ENCODE measurements at places on chromosomes 6 and 20.

- DNase-seq, result no peak
These were observed 7.2 kb downstream of the NHSL1 start for GRCh38 chr6:138492113-138492512.

DNA sequence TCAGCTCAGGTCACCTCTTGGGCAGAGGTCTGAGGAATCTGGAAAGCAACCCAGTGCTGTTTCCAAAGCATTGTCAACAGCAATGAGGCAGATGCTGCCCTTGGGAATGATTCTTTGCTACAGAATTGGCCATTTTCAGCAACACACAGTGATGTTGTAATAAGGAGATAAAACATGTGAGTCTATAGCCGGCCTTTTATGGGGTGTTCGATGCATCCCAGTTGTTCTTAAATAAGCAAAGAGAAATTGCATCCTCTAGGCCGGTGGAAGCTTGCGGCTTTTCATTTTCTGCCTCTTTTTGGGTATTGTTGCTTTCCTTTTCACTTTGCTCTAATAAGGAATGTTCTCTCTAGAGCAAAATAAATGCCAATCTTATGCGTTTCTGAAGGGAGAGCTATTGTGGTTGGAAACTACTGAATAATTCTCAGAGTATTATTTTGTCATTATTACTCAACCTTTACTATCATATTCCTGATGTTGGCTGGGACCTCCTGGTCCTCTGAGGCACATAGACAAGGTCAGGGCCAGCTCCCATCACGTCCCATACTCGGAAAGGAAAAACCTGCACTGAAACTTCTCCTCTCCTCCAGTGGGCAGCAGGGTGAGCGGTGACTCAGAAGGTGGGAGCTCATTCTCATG lies 214.2 kb downstream of the CDH26 start:
- DNase-seq, result no peak

GRCh38 chr20:2032168-2032567 lies 38.3 kb upstream of the PDYN start:
- DNase-seq, result no peak

DNA sequence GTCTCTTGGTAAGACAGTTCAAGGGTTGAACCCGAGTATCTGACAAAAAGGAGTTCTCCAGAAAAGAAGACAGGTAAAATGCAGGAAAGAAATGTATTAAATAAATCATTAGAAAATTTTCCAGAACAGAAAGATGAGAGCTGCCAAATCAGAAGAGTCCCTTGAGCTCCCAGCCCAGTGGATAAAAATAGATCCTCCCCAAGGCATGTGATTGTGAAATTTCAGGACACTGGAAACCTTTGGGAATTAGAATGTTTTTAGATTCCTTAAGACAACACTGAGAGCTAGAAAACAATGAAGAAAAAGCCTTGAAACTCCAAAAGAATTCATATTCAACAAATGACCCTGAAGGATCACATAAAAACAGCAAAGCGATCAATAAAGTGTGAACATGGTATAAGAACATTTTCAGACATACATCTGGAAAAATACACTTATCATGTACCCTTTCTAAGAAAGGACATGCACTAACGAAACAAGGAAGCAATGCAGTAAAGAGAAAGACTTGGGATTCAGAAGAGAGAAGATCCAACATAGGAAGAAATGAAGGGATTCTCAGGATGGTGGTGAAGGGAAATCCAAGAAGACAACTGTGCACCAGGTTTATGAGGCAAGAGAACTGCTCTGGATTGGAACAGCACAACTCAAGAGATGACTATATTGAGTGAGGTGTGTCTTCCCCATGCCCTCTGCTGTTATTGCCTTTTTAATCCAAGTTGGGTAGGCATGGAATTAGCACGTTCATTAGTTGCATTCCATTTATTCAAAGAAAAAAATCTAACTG lies 390.4 kb downstream of the SYNE1 start:
- no peak for DNase-seq

DNA sequence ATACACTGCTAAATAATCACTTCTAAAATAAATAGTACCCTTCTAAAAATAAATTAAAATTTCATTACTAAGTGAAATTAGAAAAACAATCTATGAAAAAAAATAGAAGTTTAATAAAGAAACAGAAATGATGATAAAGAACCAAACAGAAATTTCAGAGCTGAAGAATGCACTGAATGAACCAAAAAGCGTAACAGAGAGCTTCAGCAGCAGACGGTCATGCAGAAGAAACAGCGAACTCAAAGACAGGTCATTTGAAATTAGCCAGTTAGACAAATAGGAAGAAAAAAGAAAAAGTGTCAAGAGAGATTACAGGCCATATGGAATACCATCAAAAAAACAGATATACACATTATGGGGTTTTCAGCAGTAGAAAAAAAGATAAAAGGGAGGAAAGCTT lies 706.7 kb downstream of the TBC1D32 start:
- no peak for DNase-seq

GRCh38 chr20:38599410-38599882 lies 2.2 kb upstream of the ARHGAP40 start:
- no peak for DNase-seq

DNA sequence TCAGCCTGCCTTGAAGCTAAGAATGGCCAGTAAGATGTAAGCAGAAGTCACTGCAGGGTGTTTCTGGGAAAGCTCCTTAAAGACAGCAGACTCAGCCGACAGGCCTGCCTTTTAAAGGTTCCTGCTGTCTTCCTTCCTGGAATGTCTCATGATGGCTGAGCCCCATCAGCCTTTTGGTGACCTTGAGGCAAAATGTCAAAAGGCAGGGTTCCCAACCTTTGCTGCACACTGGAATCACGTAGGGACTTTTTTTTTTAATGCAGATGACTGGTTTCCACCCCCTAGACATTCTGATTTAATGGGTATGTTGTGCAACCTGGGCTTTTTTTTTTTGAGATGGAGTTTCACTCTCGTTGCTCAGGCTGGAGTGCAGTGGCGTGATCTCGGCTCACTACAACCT lies 11.6 kb downstream of the MDGA1 start:
- no peak for DNase-seq

DNA sequence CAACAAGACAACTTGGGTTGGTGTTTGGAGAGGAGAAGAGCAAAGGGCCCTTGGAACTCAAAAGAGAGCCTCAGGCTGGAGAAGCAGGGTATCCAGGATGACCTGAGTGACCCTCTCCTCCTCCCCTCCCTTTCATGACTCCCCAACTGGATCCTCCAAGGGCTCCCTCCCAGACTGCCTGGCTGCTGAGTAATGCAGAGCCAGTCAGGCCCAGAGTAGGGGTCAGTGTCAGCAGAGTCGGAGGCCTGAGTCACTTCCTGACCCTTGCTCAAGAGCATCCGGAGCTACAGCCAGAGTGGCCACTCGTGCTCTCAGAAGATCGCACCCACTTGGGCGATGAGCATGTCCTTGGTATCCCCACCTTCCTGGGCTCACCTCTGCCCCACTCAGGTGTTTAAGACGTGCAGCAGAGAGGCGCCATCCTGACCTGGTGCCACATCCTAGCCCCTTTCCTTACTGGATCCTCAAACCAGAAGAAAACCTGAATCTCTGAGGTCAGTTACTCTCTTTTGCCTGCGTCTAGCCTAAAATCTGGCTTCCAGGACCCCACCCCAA lies 2.8 kb upstream of the MAPK13 start:
- no peak for DNase-seq

- no peak for DNase-seq
These were observed 610.1 kb upstream of the ARID1B start for GRCh38 chr6:156167016-156167624.

DNA sequence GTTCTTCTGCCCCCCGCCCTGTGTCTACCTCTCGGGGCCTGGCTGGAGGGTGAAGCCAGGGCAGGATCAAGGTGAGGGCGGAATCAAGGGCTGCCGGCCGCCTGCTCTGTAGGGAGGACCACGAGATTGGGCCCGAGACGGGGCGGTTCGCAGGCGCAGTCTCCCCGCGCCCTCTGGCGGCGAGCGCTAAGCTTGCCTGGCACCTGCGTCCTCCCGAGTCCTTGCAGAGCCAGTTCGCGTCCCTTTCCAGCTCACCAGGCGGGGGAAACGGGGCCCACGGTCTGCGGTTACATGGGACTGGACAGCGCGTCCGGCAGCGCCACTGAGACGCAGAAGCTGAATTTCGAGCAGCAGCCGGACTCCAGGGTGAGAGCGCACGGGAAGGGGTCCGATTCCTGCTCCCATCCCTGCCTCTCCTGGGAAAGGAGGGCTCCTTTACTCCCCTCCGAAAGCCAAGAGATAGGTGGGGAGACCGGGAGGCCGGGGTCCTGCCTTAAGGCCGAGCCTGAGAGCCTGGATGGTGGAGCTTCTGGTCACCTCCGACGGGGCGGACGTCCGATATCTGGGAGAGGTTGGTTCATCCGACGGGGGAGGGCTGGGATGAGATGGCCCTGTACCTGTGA lies 3.6 kb upstream of the MATN4 start:
- no peak for DNase-seq

DNA sequence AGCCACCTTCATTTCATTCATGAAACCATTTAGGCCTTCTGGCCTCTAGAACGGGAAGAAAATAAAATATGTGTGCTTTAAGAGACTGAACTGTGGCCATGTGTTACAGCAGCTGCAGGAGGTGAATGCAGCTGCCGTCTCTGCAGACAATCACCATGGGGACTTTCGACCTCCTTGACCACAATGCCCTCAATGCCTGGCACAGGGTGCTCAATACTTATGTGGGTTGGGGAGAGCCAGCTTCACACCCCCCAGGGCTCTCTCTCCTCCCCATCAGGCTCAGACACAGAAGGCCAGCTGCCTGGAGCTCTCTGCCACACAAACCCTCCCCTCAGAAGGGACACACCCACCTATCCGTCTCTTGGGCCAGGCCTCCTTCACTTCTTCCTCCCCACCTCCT lies 43.5 kb downstream of the ANKRD60 start:
- DNase-seq, result no peak

DNA sequence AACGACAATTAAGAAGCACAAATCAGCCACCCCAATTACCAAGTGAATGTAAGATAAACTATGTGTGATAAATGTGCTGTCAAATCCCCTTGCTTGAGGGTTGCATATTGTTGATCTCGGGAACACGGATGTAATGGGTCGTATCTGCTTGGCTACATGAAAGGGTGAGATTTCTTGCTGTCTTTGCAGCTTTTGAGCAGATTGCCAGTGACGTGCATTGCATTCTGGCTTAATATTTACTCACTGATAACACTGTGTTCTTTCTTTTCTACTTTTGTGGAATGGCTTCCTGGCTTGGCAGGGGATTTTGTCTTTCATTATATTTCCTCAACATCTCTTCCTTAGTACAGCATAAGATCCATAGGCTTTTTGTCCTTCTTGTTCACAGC lies 10.5 kb upstream of the FAM210B start:
- no peak for DNase-seq

DNA sequence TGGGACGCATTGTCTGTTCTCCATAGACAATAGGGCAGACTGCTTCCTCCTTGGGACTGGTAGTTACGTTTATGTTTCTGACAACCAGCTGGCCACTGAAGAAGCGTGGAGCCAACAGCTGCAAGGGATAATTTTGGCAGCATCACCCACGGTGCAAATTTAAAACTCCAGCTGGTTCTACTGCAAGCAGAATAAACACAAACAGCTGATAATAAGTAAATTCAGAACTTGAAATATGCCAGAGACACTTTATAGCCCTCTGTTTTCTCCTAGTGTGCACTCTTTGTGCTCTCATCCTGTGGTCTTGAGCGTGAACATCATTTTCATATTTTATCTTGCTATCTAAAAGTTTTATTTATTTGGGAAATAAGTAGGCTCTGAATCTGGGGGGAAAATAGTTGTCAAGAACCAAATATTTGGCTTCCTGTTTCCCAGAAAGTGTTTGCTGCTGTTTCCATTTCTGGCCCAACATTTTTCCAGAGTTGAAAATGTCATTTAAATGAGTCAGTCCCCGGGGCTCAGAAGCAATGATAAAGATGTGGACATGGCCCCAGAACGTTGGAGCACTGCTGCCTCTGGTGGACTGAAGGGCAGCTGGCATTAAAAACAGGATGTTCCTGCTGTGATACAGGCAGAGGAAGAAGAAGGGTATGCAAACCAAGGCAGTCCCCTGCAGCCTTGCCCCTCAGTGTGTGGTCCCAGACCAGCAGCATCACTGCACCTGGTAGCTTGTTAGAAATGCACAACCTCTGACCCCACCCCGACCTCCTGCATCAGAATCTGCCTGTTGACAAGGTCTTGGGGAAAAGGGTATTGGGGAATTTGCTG lies 12.5 kb upstream of the THBD start:
- DNase-seq, result peak; percentile 13

DNA sequence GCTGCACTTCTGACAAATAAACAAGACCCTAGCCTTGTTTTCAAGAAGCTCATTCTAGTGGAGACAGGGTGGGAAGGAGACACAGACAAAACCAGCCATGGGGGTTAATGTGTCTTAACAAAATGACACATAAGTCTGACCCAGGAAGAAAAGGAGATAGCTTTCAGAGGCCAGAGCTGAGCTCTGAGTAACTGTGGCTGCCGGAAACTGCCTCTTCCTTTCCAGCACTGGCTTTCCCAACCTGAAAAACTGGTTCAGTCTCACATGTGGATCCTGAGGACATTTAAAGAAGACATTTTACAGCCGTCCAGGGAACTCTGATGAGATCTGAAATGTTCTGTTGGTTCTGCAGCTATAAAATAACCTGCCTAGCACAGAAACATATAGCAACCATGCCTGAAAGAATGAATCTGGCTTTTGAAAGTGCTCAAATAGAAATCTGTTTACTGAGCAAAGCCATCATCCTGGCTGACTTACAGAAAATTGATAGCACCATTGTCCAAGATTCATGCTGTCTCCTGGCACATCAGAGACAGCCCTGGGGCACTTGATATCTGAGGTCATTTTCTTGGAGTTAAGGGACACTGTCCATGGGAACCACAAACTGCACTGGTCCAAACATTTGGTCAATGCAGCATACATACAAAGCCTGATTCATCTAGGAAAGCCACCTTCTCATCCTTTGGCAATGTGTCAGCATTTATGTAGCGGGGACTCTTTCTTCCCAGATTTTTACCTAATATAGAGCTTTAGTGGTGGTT lies 83.2 kb upstream of the PAX1 start:
- DNase-seq, result no peak
